Activated naive CD4-positive, alpha-beta T cell treated with anti-CD3 and anti-CD28 coated beads, Interleukin-2, amount 50 U/mL, for 72 hours (primary cell): ENCODE measurements at places on chromosomes 2 and 18. TPM values are rescaled to one million over a fixed set of nuclear protein-coding genes. Genes with fewer than 3 reads are reported as not detected.

- DNase-seq: no peak
Measured at GRCh38 chr2:240793313-240794177, 26.5 kb downstream of the KIF1A start.

Gene INHBB
- total RNA-seq: not detected

GRCh38 chr18:48318436-48318835 lies 90.7 kb downstream of the ZBTB7C start:
- DNase-seq: no peak

Gene PIEZO2
- total RNA-seq: not detected

Gene THAP4
- total RNA-seq: 42.2 TPM

DNA sequence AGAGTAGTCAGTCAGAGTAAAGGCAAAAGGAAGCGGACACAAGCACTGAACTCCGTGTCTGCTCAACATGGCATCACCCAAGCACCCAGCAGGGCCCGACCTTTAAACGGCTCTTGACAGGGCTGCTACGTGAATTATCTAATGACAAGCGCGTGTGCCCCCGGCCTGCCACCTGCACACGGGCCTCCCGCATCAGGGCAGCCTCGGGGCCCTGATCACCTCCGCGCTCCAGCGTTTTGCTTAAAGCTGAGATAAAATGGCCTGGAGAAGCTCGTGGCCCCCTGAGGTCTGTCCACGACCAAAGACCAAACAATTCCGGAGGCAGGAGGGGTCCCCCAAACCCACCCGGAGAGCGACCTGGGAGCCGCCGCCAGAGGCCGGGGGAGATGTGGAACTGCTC lies 376 bp downstream of the NDUFA10 start:
- DNase-seq: no peak

DNA sequence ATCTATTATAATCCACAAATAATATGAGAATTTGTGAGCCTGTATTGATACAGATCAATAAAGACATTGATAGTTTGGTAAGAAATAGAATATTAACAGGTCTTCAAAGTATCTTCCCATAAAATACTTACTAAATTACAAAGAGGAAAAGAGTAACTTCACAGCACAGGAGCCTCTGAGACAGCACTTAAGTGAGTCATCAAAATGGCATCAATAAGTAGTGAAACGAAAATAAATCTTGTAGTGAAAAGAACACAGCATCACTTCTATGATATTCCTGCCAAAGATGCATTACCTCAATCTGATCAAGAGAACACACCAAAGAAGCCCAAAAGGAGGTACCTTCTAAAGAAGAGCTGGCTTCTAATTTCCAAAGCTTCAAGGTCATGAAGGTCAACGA lies 116.4 kb downstream of the CBLN2 start:
- DNase-seq: no peak

DNA sequence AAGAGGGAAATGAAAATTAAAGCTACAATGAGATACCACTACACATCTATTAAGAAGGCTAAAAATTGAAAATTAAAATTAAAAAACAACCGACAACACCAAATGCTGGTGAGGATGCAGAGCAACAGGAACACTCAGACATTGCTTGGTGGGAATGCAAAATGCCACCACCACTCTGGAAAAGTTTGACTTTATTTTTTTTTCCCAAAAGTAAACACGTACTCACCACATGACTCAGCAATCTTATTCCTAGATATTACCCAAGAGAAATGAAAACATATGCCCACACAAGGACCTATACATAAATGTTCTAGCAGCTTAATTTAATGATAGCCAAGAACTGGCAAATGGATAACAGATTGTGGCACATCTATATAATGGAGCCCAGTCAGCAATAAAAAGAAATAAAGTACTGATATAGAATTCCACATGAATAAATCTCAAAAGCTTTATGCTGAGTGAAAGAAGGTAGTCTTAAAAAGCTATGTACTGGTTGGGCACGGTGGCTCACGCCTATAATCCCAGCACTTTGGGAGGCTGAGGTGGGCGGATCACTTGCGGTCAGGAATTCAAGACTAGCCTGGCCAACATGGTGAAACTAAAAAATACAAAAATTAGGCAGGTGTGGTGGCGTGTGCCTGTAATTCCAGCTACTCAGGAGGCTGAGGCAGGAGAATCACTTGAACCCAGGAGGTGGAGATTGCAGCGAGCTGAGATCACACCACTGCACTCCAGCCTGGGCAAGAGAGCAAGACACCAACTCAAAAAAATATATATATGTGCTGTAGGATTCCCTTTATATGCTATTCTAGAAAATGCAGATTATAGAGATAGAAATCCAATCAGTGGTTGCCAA lies 4.2 kb upstream of the PROC start:
- no peak for DNase-seq

DNA sequence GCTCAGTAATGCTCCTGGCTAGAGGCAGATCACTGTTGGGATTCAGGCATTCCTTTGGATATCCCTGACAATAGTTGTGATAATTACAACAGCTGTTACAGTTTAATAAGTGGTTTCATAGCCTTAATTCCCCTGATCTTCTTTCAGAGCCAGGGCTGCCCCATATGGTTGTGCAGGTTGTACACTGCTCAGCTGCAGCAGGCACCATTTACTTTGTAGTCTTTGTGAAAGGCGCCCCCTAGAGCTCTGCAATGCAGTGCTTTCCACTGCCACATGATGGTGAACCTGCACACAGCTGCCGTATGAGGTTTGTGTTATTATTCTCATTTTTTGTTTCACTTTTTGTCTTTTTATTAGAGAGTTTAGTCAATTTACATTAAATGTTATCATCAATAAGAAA lies 239.1 kb downstream of the KCNS3 start:
- DNase-seq: peak; percentile 6

DNA sequence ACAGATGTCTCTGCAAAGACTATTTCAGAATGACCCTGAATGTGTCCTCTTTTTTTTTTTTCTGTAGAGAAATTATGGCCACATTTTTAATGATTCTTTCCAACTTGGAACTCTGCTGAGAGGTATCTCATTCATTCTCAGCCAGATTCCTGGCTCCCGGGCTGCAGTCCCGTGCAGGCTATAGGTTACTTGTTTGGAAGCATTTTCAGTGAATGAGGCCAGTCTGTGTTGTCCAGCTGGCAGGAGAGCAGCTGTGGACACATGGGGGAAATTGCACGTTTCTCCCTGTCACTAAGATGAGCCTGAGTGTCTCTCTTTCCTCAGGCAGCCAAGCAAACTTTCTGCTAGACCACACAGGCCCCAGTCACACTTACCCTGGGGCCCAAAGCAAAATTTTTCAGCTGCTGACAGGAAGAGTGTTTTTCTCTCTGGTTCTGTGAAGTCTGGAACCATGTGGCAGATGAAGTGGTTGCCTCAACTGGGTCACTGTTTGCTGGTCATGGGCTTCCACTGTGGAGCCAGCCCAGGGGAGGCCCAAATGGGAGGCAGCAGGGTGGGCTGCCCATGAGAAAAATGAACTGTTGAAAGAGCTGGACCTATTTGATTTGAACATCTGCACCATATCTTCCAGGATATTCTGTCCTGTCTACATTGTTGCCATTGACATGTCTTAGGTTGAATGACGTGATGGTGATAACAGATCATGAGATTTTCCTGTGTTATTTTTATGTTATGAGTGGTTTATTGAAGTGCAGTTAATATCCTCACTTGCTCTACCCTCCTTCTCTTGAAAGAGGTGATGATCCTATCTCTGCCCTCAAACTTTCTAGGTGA lies 431.2 kb downstream of the LPIN1 start:
- DNase-seq: no peak

Gene RESP18
- total RNA-seq: not detected

Gene QPCT
- not detected for total RNA-seq

GRCh38 chr2:20213651-20214565 lies 11.0 kb downstream of the SDC1 start:
- no peak for DNase-seq

- DNase-seq: no peak
Measured at GRCh38 chr2:177445200-177445599, 52.6 kb downstream of the AGPS start.

- DNase-seq: no peak
Measured at GRCh38 chr18:9022397-9023155, 79.9 kb upstream of the NDUFV2 start.

Gene SH3BP4
- 0.31 TPM for total RNA-seq

DNA sequence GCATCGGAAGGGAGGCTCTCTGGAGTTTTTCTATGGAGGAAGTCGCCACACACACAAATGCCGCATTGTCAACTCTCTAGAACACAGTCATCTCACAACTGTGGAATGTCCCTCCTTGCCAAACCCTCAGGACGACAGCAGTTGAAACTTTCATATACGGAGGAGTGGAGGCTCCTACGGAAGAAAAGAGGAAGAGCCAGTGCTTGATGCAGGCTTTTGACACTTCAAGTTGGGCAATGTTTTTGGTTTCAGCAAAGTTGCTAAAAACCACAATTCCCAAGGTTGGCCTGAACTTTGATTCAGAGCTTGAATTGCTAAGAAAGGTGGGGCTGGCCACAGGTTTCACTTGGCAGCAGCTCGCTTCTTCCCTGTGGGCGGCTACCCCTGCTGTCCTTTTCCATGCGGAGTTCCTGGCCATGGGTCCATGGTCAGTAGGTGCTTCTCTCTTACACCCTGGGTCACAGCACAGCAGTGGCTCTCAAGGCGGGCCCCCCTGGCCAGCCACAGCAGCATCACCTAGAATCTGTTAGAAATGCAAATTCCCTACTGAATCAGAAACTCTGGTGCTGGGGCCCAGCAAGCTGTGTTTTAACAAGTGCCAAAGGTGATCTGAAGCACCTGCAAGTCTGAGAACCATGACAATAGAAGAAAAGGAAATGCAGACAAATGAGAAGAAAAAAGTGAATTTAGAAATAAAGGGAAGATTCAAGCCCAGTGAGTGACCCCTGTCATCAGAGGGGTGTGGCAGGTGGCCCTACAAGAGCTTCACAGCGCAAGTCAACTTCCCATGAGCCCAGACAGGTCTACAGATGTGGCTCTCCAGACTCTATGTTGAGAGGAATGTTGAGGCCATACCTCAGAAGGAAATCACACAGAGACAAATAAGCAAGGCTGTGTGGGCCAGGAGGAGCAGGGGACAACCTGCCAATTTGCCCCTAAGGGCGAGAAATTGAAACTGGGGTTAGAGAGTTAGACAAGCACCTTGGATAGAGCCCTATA lies 856.4 kb downstream of the RNF144A start:
- DNase-seq: peak; percentile 73

GRCh38 chr2:33617989-33618388 lies 18.9 kb upstream of the FAM98A start:
- DNase-seq: no peak

GRCh38 chr2:207289295-207290018 lies 123.7 kb upstream of the KLF7 start:
- no peak for DNase-seq

GRCh38 chr2:16280081-16280480 lies 339.7 kb downstream of the MYCN start:
- DNase-seq: no peak

DNA sequence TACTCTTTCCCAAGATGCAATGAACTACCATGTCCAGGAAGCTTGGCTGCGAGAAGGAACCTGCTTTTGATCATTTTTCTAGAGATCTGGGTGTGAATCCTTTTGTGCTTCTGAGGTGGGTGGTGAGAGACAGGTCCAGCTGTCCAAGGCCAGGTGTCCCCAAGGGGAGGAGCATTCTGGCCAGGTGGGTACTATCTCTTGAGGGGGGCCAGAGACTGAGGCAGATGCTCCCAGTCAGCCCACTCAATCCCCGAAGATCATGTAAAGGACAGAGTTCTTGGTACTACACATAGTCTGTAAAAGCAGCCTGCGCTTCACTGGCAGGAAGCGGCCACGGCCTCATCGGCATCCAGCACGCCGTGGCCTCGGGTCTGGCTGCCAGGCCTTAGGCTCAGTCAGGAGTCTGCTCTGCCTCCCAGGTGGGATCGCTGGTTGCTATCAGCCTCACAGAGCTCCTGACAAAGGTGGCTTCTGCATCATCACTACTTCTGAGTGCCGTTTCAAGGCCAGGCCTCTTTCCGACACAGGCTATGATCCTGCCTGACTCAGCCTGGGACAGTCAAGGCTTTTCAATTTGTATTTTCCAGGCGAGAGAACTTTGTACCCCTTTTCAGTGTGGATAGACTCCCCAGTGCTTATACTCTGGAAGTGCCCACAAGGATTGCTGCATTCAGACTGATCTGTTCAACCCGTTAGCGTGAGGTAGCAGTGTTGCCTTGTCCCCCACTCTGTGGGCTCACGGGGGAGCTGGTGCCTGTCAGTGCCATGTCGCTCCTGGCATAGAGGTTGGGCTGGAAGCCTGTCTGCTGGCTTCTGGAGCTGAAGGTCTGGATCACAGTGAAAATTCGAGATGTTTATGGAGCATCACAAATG lies 29.1 kb downstream of the STK25 start:
- DNase-seq: no peak

Gene SMIM21
- not detected for total RNA-seq

- DNase-seq: peak; percentile 81
Measured at GRCh38 chr2:231900486-231900942, 25.7 kb downstream of the NPPC start.

Gene CCDC85A
- not detected for total RNA-seq

- no peak for DNase-seq
Measured at GRCh38 chr2:171297956-171298355, 135.8 kb downstream of the METTL8 start.

Gene RNF181
- 128 TPM for total RNA-seq

Gene GDF7
- total RNA-seq: 0.07 TPM

Gene ROCK2
- total RNA-seq: 7.5 TPM

DNA sequence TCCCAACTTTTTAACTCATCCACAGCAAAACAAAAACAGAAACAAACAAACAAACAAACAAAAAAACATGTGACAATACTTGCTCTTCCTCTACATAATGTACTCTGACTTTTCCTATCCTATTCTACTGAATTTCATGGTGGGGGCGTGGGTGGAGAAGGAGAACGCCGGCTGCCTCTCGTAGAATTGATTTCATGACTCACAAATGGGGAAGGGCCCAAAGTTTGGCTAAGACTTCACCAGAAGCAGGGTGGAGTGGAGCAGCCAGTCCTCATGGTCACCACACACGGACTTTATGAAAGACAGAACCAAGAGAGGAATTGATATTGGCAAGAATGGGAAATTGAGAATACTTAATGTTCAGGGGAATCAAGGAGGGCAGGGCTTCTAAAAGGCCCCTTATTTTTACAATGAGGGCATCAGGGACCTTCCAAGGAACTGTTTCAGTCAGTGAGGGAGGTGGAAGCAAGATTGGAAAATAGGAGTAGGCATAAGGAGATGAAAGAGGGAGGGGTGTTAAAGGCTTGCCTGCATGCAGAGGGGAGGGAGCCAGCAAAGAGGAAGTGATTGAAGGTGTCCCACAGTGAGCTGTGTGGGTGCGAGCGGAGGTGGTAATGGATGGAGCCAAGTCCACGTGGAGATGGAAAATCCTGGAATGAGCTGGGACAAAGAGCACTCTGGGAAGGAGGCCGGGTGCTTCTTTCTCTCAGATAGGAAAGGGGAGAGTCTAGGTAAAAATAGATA lies 27.9 kb downstream of the MARCHF4 start:
- no peak for DNase-seq

GRCh38 chr18:12361770-12362378 lies 15.2 kb downstream of the AFG3L2 start:
- no peak for DNase-seq

Gene DYSF
- 0.23 TPM for total RNA-seq
